ENCODE measurements at places on chromosomes 4 and X. TPM values are rescaled to one million over a fixed set of nuclear protein-coding genes. Genes with fewer than 3 reads are reported as not detected.

- no peak for DNase-seq
These were observed 114.5 kb upstream of the RBPJ start for GRCh38 chr4:26206339-26206738.

MND1 gene
- 30.0 TPM for total RNA-seq

PHEX gene
- 0.07 TPM for total RNA-seq

DDX53 gene
- total RNA-seq: not detected

DNA sequence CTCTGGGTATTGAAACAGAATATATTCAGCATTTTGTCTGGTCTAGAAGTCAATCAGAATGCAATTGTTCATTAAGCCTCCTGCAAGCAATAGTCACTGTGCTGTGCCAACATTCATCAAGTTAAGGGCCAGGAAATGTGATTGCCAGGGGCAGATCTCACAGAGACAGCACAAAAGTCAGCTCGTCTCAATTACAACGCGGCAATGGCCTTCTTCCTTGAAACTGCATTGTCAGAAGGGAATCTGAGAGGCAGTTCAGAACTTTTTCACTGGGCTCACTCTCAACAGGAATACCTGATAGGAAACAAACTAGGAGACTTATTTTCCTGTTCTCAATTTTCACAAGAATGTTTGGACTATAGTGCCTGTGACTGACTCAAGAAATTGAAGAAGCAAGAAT is 131.1 kb upstream of the NR3C2 start:
- DNase-seq: no peak

NAA11 gene
- total RNA-seq: not detected

FGF13 gene
- total RNA-seq: 2.5 TPM

GRCh38 chrX:21959362-21960051 is 19.0 kb downstream of the SMS start:
- DNase-seq: no peak

OTUD6A gene
- total RNA-seq: not detected

DNA sequence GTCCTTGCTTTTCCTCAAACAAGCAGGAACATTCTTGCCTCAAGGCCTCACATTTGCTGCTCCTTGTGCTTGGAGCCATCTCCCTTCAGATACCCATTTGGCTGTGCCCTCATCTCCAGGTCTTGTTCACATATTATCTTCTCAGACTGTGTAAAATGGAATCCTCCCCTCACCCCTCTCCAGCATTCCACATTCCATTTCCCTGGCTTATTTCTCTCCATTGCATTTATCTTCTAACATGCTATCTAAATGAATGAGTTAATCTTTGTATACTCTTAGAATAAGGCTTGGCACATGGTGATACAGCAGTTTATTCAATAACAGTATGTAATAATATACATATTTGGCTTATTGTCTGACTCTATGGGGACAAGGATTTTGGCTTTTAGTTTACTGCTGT is 8.8 kb upstream of the GALNT7 start:
- DNase-seq: no peak

IL2RG gene
- total RNA-seq: not detected

NFKB1 gene
- 35.1 TPM for total RNA-seq

DNA sequence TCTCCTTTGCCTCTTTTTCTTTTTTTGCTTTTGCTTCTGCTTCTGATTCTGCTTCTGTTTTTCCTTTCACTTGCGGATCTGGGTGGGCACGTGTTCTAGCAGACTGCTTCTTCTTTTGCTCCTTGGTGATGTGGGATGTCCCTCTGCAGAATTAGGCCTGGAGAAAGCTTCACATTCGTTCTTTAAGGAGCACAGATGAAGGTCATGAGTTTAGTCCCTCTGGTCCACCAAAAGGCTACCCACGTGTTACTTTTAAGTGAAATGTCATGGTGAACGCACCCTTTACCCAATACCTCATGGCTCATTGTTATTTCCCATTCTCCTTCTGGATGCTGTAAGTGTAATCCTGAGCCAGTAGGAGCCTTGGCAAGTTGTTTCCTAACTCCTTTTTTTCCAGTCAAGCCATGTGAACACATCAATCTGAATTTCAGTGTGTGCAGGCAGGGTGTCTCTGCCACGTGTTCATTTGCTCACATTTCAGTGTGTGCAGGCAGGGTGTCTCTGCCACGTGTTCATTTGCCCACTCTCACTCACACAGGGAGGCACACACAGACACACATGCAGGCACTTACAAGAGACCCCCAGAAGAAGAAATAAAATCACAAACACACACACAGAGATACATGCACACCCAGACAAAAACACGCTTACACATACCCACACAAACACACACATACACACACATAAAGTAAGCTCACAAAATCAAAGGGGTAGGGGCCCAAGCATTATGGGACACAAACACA is 36.9 kb downstream of the NBDY start:
- no peak for DNase-seq

DNA sequence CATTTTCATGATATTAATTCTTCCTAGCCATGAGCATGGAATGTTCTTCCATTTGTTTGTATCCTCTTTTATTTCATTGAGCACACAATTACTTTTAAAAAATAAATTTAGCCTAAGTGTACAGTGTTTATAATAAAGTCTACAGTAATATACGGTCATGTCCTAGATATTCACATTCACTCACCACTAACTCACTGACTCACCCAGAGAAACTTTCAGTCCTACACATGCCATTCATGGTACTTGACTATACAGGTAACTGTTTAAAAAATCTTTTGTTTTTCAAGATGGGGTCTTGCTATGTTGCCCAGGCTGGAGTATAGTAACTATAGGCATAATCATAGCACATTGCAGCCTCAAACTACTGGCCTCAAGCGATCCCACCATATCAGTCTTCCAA is 348.1 kb downstream of the RAPGEF2 start:
- DNase-seq: no peak

DNA sequence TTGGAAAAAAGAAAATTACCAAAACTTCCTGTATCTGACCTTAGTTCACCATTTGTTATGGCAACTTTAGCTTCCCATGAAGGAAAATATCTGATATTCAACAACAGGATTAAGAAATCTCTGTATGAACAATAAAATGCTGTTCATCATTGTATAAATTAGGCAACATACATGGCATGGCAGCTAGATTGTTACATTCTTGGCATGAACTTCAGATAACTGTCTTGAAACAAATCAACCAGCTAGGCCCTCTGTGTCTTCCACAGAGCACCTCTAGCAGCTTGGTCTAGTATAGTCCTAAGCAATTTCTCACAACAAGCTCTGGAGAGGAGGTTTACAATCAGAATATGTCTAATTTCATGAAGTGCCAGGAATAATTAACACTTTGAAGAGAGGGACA is 105.4 kb upstream of the PCDH7 start:
- DNase-seq: no peak

GRCh38 chrX:118189628-118190027 is 73.0 kb upstream of the KLHL13 start:
- DNase-seq: no peak
